ENCODE measurements at places on chromosomes 1 and 21.
A peak's percentile ranks its signal among the peaks of the same experiment; 100 is the strongest.

GRCh38 chr1:64983110-64983509 lies 16.8 kb upstream of the JAK1 start:
- H3K36me3 ChIP-seq, result peaks cover 23% of the 10 kb centered on the region
- H3K4me1 ChIP-seq, result no peaks in the 10 kb centered on the region
- H3K27ac ChIP-seq, result no peak overlapping the region
- no peak for DNase-seq
- H3K4me3 ChIP-seq, result no peak overlapping the region

DNA sequence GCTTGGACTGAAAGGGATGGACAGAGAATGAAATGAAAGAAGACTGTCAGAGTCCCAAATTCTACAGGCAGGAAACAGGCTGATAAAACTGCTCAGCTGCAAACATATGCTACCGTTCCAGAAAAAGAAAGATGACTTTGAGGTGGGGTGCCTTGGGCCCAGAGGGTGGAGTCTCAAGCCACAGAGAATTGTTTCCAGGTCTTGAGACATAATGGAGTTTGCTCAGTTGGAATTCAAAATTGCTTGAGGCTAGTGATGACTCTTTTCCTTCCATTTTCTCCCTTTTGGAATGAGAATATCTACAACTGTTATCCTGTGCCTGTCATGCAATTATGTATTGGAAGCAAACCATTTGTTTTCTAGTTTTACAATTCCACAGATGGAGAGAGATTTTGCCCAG lies 23.6 kb upstream of the PSEN2 start:
- H3K4me3 ChIP-seq, result no peak overlapping the region
- no peaks in the 10 kb centered on the region for H3K36me3 ChIP-seq
- no peaks in the 10 kb centered on the region for H3K27me3 ChIP-seq
- DNase-seq, result no peak

GRCh38 chr1:174692313-174692712 lies 244.5 kb downstream of the GPR52 start:
- H3K4me3 ChIP-seq, result no peak overlapping the region
- H3K27me3 ChIP-seq, result no peaks in the 10 kb centered on the region
- H3K36me3 ChIP-seq, result no peaks in the 10 kb centered on the region

DNA sequence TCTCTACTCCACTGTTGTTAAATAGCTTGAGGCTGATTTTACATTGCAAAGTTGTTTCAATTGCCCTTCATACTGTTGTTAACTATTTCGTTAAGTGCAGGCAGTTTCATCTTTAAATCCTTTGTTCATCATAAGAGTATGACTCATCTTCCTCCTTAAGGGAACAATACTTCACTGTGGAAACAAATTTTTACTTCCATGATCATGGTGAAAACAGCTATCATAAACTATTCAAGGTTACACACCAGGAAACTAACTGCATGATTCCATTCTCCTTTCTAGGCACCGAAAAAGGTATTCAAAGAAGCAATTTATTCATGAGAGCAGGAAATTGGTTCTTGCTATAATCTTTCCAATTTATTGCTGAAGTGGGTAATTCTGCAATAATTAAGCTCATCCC lies 593.2 kb downstream of the LRRIQ3 start:
- H3K27me3 ChIP-seq, result no peaks in the 10 kb centered on the region
- H3K36me3 ChIP-seq, result no peaks in the 10 kb centered on the region
- no peak overlapping the region for H3K4me3 ChIP-seq
- H3K27ac ChIP-seq, result no peak overlapping the region

GRCh38 chr1:220956501-220957232 lies 77.4 kb downstream of the HLX start:
- H3K36me3 ChIP-seq, result no peaks in the 10 kb centered on the region
- DNase-seq, result no peak
- H3K4me1 ChIP-seq, result peaks cover 6% of the 10 kb centered on the region
- no peak overlapping the region for H3K4me3 ChIP-seq
- peak overlapping the region; percentile 28 for H3K27ac ChIP-seq

- no peaks in the 10 kb centered on the region for H3K4me1 ChIP-seq
- DNase-seq, result no peak
- H3K27ac ChIP-seq, result no peak overlapping the region
- H3K36me3 ChIP-seq, result no peaks in the 10 kb centered on the region
Measured at GRCh38 chr21:21076491-21076890, 78.3 kb downstream of the NCAM2 start.

GRCh38 chr1:212062832-212063438 lies 27.4 kb downstream of the DTL start:
- no peaks in the 10 kb centered on the region for H3K36me3 ChIP-seq
- no peaks in the 10 kb centered on the region for H3K4me1 ChIP-seq
- DNase-seq, result no peak
- H3K27ac ChIP-seq, result no peak overlapping the region
- H3K27me3 ChIP-seq, result no peaks in the 10 kb centered on the region

DNA sequence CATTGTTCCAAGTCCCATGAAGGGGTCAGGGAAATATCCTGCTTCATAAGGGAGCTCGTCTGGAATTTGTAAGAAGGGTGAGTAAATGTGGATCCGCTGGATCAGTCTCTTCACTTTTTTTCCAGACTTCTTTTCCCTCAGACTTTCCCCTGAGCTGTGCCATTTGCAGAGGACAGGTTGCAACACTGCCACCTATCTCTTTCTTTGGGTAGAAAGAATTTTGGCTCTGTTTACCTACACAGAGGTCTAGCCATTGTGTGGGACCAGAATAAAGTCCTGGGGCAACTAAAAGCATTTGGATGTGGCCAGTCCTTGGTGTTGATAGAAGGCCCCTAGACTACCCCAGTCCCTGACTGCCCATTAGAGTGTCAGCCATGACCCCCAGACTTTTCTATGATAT lies 1146.7 kb upstream of the PRMT6 start:
- H3K36me3 ChIP-seq, result no peaks in the 10 kb centered on the region
- H3K4me3 ChIP-seq, result no peak overlapping the region
- no peaks in the 10 kb centered on the region for H3K4me1 ChIP-seq
- H3K27ac ChIP-seq, result no peak overlapping the region
- H3K27me3 ChIP-seq, result no peaks in the 10 kb centered on the region

DNA sequence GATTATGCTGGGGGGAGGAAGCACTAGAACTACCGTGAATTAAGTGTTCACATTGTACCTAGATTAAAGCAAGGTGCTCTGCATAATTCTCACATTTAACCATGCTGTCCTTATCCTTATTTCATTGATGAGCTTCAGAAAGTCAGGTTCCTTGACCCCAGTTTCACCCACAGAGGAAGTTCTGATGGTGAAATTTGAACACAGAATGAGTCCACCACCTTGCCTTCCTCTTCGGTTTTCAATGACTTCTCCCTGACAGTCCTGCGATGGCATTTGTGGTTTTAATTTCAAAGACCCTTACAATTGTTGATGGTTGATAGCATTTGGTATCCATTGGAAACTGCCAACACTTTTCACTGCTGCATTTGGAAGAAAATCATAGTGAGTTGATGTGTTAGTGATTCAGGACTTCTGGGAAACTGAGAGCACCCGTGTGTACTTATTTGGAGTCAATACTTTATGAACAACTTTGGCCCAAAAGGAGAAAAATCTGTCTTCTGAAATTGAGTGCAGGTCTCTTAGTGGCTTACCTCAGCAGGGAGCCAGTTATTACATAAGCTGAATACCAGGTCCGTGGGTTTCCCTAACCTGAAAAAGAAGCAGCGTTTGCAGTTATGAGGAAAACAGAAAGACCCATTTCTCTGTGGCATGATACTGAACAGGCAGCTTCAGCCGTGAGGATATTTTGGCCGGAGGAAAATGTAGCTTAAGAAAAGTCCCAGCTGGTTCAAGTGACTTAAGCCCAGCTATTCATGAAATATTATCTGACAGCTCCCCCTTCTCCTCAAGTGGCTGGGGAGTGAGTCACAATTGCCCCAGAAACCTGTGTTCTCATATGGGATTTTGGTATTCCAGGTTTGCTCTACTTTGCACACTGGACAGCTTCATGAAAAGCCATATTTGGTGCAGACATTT lies 47.5 kb downstream of the ROR1 start:
- DNase-seq, result no peak
- no peak overlapping the region for H3K4me3 ChIP-seq
- peaks cover 54% of the 10 kb centered on the region for H3K4me1 ChIP-seq
- no peaks in the 10 kb centered on the region for H3K36me3 ChIP-seq
- peak overlapping the region; percentile 4 for H3K27ac ChIP-seq

DNA sequence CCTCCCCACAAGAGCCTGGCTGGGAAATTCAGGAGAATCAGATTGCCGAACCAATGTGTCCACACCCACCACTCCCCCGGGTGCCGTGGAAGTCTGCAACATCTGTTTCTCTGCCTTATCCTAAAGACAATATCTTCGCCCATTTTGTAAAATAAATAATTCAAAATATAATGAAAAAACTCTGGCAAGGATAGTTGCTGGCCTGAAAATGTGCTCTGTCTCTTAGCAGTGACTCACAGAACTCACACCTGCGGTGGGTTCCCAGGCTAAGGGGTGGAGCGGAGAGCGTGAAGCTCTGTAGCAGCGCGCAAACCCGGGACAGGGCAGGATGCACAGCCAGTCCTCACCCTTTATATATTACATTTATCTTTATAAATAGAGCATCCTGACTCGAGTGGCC lies 99.9 kb downstream of the COLGALT2 start:
- DNase-seq, result no peak
- H3K27ac ChIP-seq, result no peak overlapping the region
- H3K27me3 ChIP-seq, result no peaks in the 10 kb centered on the region
- no peaks in the 10 kb centered on the region for H3K36me3 ChIP-seq
- H3K4me1 ChIP-seq, result peaks cover under 1% of the 10 kb centered on the region

Data from tibial artery (tissue), 4 donors.